Activated naive CD4-positive, alpha-beta T cell treated with anti-CD3 and anti-CD28 coated beads, Interleukin-2, amount 50 U/mL, for 72 hours (primary cell): ENCODE measurements at places on chromosomes 3 and 15.

- DNase-seq: no peak
Observed at GRCh38 chr15:66655997-66656396, 46.0 kb upstream of the SMAD6 start.

DNA sequence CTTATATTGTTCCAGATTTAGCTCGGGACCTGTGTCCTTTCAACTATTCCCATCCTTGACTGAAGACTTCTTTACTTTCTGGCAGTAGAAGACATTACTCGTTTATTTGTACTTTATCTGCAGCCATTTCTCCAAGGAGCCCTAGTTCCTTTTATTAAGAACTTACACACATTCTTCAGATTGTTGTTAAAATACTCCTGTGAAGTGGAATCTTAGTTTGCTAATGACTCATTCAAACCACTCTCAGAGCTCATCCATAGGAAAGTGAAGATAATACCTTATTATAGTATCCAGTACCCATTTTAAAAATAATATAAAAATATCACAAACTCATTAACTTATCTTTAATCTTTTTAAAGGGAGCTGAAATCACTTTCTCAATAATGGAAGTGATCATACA lies 63.5 kb downstream of the C3orf70 start:
- no peak for DNase-seq

GRCh38 chr15:33678602-33679001 lies 289.7 kb upstream of the CHRM5 start:
- no peak for DNase-seq

DNA sequence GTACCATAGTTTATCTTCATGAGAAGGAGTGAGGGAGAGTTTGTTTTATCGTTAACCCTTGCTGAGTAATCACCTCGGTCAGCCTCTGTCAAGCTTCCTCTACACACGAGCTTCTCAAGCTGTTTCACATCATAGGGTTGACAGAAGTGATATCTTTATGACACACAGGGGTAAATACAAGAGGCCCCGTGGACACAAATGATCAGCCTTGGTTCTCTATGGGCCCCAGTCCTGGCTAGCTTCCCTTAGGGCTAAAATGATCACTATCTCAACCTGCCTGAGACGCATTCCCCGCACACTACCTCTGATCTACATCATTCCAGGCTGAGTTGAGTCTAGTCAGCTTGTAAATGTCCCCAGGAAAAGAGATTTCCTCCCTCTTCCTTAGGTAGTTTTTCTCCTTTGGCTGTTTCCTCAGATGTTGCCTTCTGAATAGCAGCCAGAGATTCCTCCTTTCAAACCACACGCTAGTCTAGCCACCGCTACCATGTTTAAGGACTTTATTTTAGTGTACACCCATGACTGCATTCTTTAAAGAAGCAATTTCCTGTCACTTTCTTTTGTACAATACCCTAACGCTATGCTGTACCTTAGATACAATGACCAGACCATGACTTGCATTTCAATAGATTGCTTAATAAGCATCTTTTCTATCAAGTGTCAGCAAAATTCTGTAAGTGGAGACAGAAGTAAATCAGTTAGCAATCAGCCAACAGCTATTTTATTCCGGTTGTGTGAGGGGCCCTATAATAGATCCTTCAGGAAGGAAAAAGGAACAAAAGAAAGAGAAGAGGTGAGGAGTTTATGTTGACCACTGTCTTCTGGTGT lies 35.1 kb upstream of the PPARG start:
- DNase-seq: no peak

DNA sequence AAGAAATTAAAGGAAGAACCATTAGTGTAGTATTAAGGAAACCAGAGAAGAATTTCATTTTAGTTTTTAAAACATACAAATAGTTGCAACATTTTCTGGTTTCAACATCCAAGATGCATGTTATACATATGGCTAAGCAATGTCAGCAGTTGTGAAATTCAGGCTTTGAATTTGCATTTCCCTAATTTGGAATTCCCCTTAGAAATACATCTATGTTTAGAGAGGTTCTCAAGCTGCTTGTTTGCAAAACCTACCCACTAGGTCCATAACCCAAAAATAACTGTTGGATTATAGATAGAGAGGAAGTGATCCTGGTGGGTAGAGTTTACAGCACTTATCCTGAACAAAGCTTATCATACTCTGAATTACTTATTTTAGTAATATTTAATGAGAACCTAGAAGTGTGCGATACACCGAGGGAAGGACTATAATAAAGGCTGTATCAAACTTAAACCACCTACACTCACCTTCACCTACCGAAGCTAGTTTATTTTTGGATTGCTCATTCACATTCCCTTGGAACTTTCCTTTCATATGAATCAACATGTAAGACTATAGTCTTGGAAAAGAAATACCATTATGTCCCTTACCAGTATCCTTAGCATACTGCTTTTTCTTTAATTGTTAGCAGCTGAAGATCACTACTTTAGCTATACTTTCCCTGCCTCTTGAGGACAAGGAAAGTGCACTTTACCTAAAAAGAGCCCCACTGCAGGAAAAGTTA lies 60.6 kb downstream of the CHAC1 start:
- DNase-seq: no peak

DNA sequence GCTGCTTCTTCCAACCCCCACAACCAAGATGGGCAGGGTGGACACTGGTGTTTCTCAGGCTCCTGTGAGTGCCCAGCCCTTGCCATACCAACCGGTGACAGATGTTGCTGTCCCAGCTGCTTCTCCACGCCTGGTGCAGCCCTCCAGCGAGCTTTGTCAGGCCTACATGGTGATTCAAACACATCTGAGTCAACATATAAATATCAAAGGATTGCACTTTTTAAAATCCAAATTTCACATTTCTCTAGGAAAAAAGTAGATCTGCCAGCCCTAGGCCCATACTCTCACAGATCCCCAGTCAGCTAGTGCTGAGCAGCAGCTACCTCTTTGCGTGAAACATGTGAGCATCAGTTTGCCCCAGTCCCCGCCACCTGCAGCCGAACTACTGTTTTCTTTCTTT lies 52.7 kb downstream of the RPN1 start:
- DNase-seq: no peak

- no peak for DNase-seq
Observed at GRCh38 chr3:111666041-111666735, 71.0 kb upstream of the ZBED2 start.

- no peak for DNase-seq
Observed at GRCh38 chr3:88921986-88922385, 185.4 kb upstream of the EPHA3 start.

- DNase-seq: no peak
Observed at GRCh38 chr3:194571491-194572142, 61.6 kb downstream of the TMEM44 start.

DNA sequence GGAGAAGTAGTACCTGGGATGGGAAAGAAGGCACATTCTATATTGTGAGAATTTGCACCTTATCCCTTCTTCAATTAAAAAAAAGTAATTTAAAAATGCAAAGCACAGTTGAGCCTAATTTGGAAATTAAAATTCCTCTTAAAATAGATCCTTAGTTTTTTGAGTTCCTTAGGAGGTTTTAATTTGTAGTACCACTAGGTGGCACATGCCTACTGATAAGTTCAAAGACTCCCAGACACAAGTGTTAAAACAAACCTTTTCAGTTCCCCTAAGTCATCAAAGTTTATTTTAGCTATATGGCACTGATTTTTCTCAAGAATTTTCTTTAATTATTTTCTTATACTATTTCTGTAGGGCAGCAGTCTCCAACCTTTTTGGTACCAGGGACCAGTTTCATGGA lies 127.6 kb upstream of the AZI2 start:
- no peak for DNase-seq

GRCh38 chr3:196193133-196193735 lies 18.0 kb downstream of the ZDHHC19 start:
- DNase-seq: no peak

GRCh38 chr3:120550546-120550945 lies 45.6 kb upstream of the NDUFB4 start:
- no peak for DNase-seq

- DNase-seq: no peak
Observed at GRCh38 chr3:4322635-4323034, 19.5 kb downstream of the SETMAR start.

GRCh38 chr3:161498259-161498921 lies 1.8 kb downstream of the OTOL1 start:
- DNase-seq: no peak

DNA sequence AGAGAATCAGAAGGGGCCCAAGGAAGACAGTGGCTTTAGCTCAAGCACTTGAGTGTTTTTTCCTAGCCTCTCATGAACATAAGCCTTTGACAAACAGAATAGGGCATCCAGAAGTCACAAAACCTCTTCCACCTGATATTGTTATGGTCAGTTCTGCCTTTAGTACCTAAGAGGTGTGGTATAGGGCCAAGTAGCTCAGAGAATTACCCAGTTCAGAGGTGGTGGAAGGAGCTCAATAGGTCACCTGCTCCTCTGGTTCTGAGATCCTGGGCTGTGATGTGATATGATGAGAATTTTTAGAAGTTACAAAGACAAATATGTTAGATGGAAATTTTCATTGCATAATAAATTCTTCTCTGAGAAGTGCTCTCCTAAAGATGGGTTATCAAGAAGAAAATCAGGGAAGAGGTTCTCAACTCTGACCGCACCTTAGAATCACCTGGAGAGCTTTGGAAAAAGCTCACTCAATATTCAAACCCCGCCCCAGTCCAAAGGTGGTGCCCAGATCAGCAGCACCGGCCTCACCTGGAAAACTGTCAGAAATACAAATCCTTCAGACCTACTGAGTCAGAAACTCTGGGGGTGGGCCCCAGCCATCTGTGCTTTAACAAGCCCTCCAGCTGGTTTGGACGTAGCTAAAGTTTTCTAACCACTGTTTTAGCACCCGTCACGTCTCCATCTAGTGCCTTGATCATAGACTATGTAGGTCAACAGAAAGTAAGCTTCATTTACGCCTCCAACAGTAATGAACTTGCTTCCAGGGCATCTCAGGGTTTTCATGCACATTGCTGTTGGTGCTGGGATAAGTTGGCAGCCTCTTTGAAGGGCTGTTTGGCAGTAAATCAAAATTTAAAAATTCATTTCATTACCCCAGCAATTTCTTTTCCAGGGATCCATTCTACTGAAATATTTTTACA lies 101.3 kb downstream of the MYH15 start:
- no peak for DNase-seq

GRCh38 chr3:23304424-23304823 lies 101.3 kb downstream of the UBE2E2 start:
- no peak for DNase-seq

DNA sequence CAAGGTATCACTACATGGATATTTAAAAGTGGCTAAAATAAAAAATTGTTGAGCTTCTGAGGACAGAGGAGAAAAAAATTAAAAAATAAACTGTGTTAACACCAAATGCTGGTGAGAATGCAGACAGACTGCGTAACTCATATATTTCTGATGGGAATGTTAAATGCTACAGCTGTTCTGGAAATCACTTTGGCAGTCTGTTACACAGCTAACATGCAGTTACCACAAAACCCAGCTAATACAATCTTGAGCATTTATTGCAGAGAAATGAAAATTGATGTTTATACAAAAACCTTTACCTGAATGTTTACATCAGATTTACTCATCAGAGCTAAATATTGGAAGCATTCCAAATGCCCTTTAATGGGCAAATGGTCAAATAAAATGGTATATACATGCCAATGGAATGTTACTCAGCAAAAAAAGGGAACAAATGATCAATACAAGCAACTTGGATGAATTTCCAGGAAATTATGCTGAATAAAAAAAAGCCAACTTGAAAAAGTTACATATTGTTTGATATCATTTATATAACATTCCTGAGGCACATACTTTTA lies 24.6 kb downstream of the MNS1 start:
- no peak for DNase-seq

DNA sequence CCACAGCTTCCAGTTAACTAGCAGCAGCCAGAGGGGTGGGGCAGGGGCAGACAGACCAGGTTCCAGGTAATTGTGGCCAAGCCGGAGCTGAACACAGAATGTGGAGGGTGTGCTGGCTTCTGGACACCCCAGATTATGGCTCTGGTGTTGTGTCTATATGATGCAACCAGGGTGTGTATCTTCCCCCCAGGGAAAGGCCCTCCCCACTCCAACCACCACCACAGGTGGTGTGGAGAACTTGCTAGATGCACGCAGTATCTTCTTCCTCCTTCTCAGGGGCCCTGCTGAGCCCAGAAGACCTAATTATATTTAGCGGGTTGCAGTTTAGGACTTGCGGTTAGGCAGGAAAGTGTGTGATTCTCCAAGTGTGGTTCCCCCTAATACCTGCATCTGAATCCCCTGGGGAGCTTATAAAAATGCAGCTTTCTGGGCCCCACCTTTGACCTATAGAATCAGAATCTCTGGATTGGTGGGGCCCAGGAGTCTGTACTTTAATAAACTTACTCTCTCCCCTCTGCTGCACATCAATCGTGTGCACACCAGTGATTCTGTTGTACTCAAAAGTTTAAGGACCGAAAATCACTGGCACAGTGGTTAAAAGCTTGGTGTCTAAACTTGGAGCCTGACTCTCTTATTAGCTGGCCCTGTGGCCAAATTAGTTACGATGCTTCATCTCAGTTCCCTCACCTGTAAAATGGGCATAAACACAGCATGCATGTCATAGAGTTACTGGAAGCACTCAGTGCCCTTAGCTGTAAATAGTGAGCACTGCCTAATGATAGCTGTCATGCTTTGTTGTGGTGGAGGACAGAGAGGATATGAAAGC lies 379.1 kb upstream of the PROK2 start:
- no peak for DNase-seq

GRCh38 chr15:52658955-52659354 lies 20.2 kb downstream of the ATOSA start:
- DNase-seq: peak; percentile 39

DNA sequence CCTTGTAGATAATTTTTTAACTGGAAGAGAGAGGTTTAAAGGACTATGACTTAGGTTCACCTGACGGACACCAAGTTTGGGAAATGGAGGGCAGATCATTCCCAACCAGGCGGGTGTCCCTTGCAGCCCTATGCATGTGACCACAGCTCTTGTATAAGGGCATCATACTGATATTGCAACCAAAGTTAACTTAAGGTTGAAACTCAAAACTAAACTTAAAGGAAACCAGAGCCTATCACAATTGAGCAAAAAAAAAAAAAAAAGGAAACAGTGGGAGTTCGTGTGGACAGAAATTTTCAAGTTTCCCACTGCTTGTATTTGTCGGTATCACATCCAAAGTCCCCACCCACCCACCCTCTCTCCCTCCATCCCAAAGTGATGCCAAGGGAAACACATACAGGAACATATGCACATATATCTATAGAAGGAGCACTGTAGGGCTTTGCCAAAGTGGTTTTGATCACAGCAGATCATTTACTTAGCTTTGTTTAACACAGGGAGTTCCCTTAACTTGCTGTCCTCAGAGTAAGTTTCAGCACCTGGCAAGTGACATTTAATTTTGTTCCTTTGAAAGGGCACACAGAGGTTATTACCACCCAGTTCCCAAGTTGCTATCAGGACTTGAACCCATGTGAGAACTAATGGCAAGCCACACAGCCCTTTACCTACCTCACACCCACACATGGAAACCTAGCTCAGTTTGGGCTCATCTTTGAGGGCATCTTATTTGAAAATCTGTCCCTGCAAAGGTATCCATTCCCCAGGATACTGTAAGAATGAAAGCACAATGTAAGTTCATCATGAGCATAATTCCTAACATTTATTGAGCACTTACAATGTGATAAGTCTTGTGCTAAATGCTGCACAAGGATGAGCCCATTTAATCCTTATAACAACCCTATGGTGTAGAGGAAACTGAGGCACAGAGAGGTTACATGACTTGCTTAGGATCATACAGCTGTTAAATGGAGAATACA lies 204.5 kb upstream of the CMC1 start:
- no peak for DNase-seq

- DNase-seq: no peak
Observed at GRCh38 chr3:162041622-162042021, 545.0 kb downstream of the OTOL1 start.

GRCh38 chr3:195185583-195185982 lies 85.4 kb downstream of the XXYLT1 start:
- DNase-seq: no peak
